ENCODE measurements at places on chromosomes 1 and 21.

DNA sequence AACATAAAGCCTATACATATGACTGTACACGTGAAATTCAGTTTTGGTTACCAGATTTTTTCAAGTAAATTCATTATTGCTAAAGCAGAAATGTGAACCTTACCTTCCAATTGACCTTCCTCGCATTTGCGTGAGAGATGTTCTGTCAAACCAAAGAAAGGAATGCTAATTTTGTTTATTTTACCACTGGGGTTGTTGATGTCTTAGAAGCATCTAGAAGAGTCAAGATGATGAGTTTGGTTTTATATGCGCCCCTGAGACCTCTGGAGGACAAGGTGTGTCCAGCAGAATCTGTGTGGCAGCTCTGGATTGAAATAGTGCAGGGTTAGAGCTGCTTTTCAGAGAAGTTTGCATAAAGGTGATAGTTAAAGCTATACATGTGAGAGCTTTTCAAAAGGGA is 48.4 kb downstream of the ZBTB40 start:
- H3K4me1 ChIP-seq, result peaks cover 10% of the 10 kb centered on the region
- H3K27ac ChIP-seq, result no peak overlapping the region
- DNase-seq, result peak; percentile 30
- H3K36me3 ChIP-seq, result 0 out of 2 replicates have a peak, but pooled peaks cover 5% of the 10 kb centered on the region
- H3K27me3 ChIP-seq, result peaks cover 21% of the 10 kb centered on the region

GRCh38 chr21:32569261-32570230 is 15.8 kb downstream of the TCP10L start:
- peak overlapping the region; percentile 83 for H3K27ac ChIP-seq
- peak overlapping the region; percentile 88 for H3K4me3 ChIP-seq
- H3K36me3 ChIP-seq, result no peaks in the 10 kb centered on the region
- peak; percentile 96 for DNase-seq
- H3K27me3 ChIP-seq, result no peaks in the 10 kb centered on the region
- peaks cover 14% of the 10 kb centered on the region for H3K4me1 ChIP-seq

DNA sequence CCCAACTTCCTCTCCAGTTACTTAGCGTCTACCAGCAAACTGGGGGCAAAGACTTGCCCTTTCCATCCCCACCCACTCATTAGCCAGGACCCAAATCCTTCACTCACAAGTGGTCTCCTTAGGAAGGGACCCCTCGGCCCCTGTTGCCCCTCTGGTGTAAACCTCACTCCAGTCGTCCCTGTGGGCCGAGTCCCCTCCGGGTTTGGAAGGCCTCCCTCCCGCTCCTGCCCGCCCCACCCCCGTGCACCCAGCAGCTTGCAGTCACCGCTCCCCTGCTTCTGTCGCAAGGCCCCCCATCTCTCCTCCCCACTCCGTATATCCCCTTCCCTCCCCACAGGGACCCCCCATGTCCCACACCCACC is 1.2 kb downstream of the EFHD2 start:
- DNase-seq, result no peak
- no peaks in the 10 kb centered on the region for H3K36me3 ChIP-seq
- H3K4me1 ChIP-seq, result peaks cover 10% of the 10 kb centered on the region
- H3K27ac ChIP-seq, result no peak overlapping the region
- H3K27me3 ChIP-seq, result peaks cover 24% of the 10 kb centered on the region

- H3K27me3 ChIP-seq, result no peaks in the 10 kb centered on the region
- no peaks in the 10 kb centered on the region for H3K36me3 ChIP-seq
- H3K4me1 ChIP-seq, result no peaks in the 10 kb centered on the region
- no peak overlapping the region for H3K4me3 ChIP-seq
- DNase-seq, result no peak
- no peak overlapping the region for H3K27ac ChIP-seq
These were observed 111.9 kb downstream of the GLIS1 start for GRCh38 chr1:53627031-53627430.

DNA sequence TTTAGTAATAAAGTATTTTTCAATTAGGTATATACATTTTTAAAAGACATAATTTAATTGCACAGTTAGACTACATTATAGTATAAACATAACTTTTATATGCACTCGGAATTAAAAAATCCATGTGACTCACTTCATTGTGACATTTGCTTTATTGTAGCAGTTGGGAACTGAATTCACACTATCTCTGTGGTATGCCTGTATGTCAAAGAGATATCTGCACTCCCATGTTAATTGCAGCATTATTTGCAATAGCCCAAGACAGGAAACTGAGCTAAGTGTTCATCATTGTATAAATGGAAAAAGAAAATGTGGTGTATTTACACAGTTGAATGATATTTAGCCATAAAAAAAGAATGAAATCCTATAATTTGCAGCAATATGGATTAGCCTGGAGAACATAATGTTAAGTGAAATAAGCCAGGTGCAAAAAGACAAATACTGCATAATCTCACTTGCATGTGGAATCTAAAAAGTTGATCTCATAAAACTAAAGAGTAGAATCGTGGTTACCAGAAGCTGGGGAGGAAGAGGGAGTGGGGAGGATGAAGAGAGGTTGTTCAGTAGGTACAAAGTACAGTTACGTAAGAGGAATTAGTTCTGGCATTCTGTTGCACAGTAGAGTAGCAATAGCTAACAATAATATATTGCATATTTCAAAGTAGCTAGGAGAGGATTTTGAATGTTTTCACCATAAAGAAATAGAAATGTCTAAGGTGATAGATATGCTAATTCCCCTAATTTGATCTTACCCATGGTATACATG is 64.8 kb downstream of the DPT start:
- H3K4me1 ChIP-seq, result no peaks in the 10 kb centered on the region
- no peak overlapping the region for H3K27ac ChIP-seq
- H3K4me3 ChIP-seq, result no peak overlapping the region
- no peaks in the 10 kb centered on the region for H3K36me3 ChIP-seq
- DNase-seq, result no peak
- H3K27me3 ChIP-seq, result no peaks in the 10 kb centered on the region

GRCh38 chr1:84170171-84170570 is 26.1 kb downstream of the PRKACB start:
- H3K4me1 ChIP-seq, result peaks cover 12% of the 10 kb centered on the region
- H3K27ac ChIP-seq, result no peak overlapping the region
- DNase-seq, result no peak
- no peak overlapping the region for H3K4me3 ChIP-seq

DNA sequence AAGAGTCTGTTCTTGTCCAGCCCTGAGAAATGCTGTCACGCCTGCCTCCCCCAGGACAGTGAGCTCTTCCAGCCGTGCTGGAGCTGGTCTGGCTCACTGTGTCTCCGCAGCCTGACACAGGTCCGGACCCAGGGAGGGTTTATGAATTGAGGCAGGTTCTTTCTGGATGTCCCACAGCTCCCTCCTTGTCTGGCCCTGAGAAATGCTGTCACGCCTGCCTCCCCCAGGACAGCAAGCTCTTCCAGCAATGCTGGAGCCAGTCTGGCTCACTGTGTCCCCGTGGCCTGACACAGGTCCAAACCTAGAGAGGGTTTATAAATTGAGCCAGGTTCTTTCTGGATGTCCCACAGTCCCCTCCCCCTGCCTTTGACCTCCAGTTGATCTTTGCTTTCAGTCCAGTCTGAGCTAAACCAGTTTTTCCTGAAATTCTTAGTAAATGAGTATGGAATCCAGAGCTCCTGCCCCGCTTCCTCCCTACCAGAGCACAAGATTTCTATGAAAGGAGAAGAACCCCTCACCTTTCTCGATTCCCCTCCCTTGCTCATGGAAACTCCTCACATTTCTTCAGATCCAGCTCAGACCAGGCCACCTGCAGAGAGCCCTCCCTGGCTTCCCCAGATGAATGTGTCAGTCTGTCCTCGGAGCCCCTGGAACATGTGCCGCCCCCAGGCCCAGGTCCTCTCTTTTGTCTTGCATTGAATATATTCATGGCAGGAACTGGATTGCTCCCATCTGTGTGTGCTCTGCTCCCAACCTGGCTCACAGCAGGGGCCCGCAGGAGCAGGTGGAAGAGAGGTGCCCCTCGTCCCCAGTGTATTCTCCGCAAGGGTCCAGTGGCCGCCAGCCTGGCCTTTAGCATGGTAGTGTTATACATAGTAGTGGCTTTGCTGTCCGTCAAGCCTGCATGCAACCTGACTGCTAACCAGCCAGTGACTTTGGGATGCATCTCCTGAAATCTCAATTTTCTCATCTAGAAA is 116.3 kb downstream of the EPHB2 start:
- H3K4me3 ChIP-seq, result no peak overlapping the region
- peaks cover 24% of the 10 kb centered on the region for H3K4me1 ChIP-seq
- H3K36me3 ChIP-seq, result no peaks in the 10 kb centered on the region
- no peaks in the 10 kb centered on the region for H3K27me3 ChIP-seq

DNA sequence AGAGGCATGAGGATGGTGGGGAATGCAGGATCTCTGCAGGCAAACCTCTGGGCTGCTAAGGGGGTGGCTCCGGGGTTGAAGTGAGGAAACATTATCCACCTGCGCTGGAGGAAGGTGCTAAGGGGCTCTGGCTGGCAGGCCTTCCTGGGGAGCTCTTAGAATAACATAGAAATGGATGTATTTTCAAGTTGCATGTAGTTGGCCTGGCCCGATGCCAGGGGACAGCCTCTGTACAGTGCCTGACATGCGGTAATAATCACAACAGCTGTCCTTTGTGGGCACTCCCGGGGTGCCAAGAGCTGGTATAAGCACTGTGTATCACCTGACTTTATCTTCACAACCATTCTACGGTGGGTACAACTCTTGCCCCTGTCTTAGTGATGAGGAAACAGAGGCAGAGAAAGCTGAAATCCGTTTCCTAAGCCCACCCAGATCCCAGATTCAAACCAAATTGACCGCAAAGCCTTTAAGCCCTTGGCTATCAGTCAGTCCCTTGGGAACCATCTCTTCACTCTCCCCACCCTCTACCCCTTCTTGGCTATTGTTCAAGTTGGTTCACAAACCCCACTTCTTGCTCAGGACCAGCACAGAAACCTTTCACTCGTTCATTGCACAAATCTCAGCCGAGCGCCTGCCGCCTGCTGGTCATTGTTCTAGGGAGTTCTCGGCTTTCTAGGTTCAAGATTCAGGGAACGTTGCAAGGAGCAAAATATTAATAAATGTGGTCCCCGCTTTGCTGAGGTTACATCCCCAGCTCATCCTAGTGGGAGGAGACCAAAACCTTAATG is 30.9 kb downstream of the PADI4 start:
- no peaks in the 10 kb centered on the region for H3K36me3 ChIP-seq
- H3K4me3 ChIP-seq, result no peak overlapping the region
- no peaks in the 10 kb centered on the region for H3K4me1 ChIP-seq
- DNase-seq, result no peak
- no peaks in the 10 kb centered on the region for H3K27me3 ChIP-seq

- H3K4me1 ChIP-seq, result no peaks in the 10 kb centered on the region
- DNase-seq, result no peak
- no peaks in the 10 kb centered on the region for H3K36me3 ChIP-seq
These were observed 6.8 kb downstream of the LAPTM5 start for GRCh38 chr1:30750731-30751291.

- no peak for DNase-seq
- peak overlapping the region; percentile 77 for H3K27ac ChIP-seq
- no peak overlapping the region for H3K4me3 ChIP-seq
- H3K4me1 ChIP-seq, result peaks cover 83% of the 10 kb centered on the region
- no peaks in the 10 kb centered on the region for H3K36me3 ChIP-seq
These were observed 53.1 kb downstream of the APP start for GRCh38 chr21:26117324-26117971.

DNA sequence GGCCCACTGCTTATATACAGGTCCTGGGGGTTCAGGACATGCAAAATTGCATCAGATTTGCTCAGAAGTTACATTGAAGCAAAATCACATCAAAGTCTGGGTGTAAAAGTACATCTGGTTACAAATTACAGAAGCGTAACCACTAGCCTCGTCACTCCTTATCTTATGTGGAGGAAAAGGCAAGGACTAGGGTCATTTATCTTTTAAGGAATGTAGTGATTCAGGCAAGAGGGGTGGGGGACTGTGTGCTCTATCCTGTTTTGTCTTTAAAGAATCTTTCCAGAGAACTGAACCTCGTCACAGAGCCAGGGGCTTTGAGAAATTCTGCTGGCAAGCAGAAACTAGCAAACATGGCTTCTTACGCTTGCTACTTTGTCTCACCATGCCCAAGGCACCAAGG is 61.1 kb upstream of the RAB4A start:
- no peaks in the 10 kb centered on the region for H3K36me3 ChIP-seq
- DNase-seq, result no peak
- no peak overlapping the region for H3K4me3 ChIP-seq
